Cardiac septum (tissue), 1 donor: ENCODE measurements at places on chromosomes 5 and 9. TPM values are rescaled to one million over a fixed set of nuclear protein-coding genes. Genes with fewer than 3 reads are reported as not detected.

DNA sequence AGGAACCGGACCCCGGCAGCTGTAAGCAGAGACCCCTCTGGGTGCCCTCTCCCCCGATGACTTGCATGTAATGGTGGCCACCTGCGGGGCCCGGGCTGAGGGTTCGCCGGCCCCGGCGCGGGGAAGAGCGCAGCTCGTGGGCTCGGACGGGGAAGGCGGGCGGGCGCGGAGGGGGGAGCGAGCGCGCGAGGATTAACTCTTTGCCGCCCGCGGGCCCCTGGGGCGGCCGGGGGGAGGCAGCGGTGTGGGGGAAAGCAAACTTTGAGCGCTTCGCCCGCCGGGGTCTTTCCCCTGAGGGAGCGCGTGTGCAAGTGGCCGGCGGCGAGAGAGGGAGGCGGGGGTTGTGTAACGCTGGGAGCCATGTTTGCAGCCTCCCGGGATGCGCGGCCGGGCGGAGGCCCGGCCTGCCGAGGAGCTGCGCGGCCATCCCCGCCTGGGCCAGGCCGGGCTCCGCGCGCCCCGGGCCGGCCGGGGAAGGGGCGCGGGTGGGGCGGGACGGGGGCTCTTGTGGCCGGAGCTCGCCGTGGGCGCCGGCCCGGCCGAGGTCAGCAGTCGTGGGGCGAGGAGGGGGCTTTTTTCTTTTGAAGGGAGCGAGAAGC lies 547 bp downstream of the ANP32B start:
- no peak for DNase-seq

DNA sequence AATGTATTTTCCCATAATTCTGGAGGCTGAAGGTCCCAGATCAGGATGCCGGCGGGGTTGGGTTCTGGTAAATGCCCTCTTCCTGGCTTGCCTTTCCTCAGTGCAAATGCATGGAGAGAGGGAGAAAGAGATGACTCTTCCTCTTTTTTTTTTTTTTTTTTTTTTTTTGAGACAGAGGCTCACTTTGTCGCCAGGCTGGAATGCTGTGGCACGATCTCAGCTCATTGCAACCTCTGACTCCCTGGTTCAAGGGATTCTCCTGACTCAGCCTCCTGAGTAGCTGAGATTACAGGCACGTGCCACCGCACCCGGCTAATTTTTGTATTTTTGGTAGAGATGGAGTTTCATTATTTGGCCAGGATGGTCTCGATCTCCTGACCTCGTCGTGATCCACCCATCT lies 300.0 kb upstream of the TAS2R1 start:
- no peak for DNase-seq

The ENTPD2 gene
- 0.92 TPM for total RNA-seq

- DNase-seq: no peak
Measured at GRCh38 chr5:112388739-112389138, 30.3 kb downstream of the EPB41L4A start.

DNA sequence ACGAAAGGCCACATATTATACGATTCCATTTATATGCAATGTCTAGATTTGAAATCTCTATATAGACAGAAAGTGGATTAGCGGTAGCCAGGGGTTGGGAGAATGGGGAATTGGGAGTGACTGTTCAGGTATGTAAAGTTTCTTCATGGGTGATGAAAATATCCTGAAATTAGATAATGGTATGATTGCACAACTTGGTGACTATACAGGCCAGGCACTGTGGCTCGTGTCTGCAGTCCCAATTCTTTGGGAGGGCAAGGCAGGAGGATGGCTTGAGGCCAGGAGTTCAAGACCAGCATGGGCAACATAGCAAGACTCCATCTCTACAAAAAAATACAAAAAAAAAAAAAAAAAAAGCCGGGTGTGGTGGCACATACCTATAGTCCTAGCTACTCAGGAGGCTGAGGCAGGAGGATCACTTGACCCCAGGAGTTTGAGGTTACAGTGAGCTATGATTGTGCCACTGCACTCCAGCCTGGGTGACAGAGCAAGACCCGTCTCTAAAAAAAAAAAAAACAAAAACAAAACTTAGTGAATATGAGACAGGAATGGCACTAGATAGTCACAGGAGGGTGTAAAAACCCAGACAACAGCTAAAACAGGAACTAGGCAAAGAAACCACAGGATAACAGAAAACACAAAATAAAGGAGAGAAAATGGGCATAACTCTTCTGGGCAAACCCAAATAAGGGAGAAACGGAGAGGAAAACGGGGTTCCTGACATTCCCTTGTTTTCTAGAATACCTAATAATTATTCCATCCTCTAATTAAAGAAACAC lies 72.1 kb upstream of the ZNF618 start:
- no peak for DNase-seq

DNA sequence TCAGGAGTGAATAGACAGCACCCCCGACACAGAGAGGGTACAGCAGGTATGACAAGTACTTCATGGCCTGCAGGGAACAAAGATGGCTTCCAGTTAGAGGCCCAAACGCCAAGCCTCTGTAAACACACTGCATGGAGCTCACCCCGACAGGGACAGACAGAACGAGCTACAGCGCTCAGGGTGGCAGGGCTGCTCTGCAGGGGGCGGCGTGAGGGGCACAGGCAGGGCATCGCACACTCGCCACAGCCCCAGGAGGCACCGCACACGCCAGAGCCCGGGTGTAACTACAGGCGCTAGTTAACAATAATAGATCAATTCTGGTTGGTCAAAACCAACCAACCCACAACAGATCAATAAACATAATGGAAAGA lies 21.1 kb downstream of the CLPTM1L start:
- peak; percentile 50 for DNase-seq

GRCh38 chr5:135703016-135703550 lies 124.3 kb upstream of the CXCL14 start:
- DNase-seq: no peak

DNA sequence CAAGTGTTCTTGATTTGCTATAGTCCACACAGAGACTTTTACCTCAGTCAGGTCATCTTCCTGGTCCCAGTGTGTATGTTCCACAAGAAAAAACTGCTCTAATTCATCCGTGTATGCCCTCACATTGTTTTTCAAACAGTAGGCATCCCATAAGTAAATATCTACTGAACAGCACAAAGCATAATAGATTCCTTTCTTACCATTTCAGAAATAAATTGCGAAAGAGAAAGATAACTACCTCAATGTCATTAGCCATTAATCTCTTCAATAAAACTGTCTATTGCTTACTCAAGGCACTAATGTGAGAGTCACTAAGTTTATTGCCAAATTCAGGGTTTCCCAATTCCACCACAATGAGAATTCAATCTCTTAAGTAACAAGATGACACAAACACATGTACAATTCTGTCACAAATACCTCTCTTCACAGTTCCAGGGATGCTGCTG lies 9.6 kb downstream of the FBXW2 start:
- no peak for DNase-seq

The TAS2R1 gene
- not detected for total RNA-seq

The PALM2AKAP2 gene
- total RNA-seq: 165 TPM

DNA sequence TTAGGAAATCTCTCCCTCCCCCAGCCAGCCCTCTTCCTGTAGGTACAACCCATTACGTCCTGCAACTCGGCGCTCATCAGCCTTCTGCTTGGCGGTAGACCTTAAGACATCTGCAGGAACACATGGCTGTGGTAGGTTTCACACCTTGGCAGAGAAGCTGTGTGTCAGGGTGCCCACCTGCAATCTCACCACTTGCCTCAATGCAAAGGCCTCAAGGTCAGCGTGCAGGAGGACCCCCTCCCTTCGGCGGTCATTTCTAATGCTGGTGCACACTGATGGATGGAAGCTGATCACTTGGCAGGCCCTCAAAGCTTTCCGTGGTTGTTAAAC lies 67.3 kb downstream of the CRB2 start:
- DNase-seq: no peak

DNA sequence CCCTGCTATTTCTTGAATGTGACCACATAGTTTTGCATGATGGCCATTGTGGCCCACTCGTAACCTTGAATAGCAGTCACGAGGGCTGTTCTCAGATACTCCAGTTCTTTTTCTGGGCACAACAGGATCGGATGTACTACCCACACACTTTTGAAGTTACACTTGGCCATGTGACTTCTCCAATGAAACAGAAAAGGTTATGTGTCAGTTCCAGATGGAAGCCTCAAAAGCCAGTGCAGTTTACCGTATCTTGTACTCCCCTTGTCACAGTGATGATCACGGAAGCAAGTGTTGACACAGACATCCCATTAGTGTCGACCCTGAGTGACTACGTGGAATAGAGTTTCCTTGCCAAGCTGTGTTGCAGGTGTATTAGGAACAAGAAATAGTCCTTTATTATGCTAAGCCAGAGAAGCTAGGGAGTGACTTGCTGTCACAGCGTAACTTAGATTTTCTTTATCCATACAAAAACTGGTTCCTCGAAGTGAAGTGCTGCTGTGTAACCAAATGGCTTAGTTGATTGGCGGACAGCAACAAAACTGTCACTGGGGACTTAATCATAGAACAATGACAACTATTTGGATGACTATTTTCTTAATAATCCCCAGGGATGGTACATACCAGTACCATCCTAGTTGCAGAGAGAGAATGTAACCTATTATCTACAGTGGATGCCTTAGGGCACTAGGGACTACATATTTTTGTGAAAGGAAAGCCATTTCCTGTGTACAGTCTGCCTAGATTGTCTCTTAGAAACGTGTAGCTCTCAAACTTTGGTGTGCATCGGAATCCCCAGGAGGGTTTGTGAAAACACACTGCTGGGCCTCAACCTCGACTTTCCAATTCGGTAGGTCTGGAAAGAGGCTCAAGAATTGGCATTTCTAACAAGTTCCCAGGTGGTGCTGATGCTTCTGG lies 90.1 kb upstream of the DMRT1 start:
- no peak for DNase-seq

GRCh38 chr5:93130624-93131490 lies 450.2 kb downstream of the NR2F1-AS1 start:
- DNase-seq: no peak

DNA sequence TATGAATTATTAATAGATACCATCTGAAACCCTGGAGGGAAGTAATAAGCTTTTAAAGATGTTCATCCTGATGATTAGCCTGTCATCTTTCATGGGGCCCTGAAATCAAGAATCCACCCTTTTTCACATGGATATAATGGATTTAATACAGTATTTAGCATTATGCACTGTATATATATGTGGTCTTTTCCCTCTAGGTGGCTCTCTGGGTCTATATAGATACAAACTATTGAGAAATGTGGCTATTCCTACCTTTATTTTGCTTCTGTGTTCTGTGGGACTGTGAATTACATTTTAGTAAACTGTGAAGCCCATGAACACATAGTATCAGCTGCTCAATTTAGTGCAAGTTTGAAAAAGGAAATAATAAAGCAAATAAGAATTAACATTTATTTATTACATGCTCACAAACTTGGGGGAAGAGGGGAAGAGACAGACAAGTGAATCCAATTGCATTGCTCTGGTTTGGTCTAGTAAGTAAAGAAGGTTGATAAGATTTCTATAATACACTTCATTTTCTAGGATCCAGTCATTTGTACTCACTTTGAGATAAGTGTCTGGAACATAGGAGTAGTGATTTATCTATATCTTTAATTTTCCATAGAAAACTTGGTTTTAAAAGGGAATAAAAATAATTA lies 112.2 kb downstream of the SCAMP1 start:
- no peak for DNase-seq

GRCh38 chr5:158413122-158413680 lies 554.3 kb upstream of the CLINT1 start:
- no peak for DNase-seq

GRCh38 chr5:174410716-174411478 lies 313.5 kb upstream of the MSX2 start:
- no peak for DNase-seq

The IL5 gene
- not detected for total RNA-seq

- no peak for DNase-seq
Measured at GRCh38 chr5:132679166-132679565, 5.4 kb downstream of the IL4 start.

GRCh38 chr5:99926463-99926862 lies 608.7 kb upstream of the FAM174A start:
- DNase-seq: no peak

GRCh38 chr9:132894862-132895835 lies 16.5 kb downstream of the SPACA9 start:
- DNase-seq: no peak

The TMEM267 gene
- 8.7 TPM for total RNA-seq

The TMEM171 gene
- total RNA-seq: not detected

DNA sequence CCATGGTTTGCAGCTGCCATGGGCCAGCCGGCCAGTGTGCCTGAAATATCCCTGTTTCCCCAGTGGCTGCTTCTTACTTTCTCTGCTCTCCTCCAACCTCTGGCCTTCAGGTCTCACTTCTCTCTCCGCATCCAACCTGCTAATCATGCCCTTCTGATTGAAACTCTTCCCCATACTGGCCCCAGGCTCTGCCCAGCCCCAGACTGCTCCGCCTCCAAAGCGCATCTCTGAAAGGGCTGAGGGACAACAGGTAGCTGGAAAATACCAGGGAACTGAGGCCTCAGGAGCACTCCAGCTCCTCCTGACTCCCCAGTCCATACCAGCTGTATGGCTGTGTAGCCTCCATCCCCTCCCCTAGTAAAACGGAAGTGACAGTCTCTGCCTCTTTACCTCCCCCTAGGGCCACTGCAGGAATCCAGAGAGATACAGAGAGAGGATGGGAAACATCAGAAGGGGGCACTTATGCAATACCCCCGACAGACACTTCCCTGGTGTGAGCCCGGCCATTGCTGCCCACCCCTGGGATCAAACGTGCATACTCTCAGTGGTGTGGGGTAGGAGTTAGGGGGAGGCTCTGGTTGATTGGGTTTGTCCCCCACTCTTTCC lies 34.2 kb downstream of the PAX5 start:
- DNase-seq: no peak

DNA sequence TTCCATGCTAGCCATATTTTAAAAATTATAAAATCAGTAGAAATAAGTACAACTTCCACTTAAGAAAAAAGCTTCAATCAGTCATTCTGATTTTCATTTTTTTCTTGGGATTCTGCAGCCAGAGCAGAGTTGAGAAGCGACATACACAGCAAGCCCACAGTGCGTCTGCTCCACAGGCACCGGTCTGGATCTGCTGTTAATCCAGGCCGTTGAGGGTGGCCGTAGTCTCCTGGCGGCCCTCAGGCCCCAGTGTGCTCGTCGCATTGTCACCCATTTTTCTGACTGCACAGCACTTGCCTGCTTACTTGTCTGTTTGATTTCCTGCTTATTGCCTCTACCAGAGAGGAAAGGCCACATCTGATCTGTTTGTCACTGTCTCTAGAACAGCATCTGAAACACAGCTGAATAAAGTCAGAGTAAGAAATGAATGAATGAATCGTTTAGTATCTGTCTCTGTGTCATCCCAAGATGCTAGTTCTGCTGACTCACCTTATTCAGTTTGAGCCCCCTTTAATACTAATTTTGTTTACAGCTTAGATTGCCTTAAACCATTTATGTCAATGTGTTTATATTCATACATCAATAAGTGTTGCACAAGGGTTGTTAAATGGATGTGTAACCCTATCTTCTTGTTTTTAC lies 11.6 kb upstream of the ASPN start:
- no peak for DNase-seq

The DOCK8 gene
- total RNA-seq: 2.4 TPM
